LNCaP clone FGC (cell line): ENCODE measurements at places on chromosomes 16 and 17.

GRCh38 chr16:23673971-23674614 is 4.6 kb upstream of the PLK1 start:
- DNase-seq = no peak

GRCh38 chr16:85378145-85379040 is 234.7 kb upstream of the GSE1 start:
- DNase-seq = no peak

GRCh38 chr16:56042416-56042815 is 148.9 kb upstream of the GNAO1 start:
- no peak for DNase-seq

- no peak for DNase-seq
Observed at GRCh38 chr16:82043680-82044584, 8.9 kb downstream of the HSD17B2 start.
